ENCODE measurements at places on chromosomes 3 and 15.

DNA sequence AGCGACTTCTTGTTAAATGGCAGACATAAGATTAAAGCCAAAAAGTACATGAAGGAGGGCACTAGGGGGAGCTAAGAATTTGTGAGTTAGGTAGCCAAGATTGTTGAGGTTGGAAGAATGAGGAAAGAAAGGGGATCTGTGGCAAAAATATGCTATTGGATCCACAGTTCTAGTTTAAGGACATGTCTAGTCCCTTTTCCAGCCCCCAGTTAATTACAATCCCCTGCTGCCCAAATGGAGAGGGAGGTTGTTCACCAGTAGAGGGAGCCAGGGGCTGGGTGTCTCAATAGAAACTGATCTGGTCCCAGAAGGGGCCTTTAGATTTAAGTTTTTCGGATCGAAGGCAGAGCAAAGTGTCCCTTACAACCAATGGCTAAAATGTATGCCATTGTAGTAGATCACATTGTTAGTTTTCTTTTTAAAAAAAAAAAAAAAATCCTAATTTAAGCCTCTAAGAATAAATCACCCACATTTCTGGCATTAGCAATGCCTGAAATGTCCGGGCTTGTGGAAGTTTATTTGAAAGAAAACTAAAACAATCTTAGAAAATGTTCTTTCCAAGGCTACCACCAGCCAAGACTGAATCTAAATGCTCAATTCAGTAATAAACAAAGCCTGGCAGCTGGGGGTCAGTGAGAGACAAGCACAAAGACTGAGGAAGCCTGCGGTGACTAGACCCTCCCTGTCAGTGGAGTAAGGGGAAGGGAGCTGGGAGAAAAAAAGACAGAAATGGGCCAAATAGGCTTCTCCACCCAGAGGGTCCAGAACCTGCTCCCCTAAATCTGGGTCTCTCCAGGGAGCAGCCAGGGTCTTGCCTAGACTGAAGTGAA lies 7.1 kb downstream of the COL8A1 start:
- no peak for DNase-seq

GRCh38 chr3:190780524-190780923 lies 82.0 kb downstream of the GMNC start:
- no peak for DNase-seq

DNA sequence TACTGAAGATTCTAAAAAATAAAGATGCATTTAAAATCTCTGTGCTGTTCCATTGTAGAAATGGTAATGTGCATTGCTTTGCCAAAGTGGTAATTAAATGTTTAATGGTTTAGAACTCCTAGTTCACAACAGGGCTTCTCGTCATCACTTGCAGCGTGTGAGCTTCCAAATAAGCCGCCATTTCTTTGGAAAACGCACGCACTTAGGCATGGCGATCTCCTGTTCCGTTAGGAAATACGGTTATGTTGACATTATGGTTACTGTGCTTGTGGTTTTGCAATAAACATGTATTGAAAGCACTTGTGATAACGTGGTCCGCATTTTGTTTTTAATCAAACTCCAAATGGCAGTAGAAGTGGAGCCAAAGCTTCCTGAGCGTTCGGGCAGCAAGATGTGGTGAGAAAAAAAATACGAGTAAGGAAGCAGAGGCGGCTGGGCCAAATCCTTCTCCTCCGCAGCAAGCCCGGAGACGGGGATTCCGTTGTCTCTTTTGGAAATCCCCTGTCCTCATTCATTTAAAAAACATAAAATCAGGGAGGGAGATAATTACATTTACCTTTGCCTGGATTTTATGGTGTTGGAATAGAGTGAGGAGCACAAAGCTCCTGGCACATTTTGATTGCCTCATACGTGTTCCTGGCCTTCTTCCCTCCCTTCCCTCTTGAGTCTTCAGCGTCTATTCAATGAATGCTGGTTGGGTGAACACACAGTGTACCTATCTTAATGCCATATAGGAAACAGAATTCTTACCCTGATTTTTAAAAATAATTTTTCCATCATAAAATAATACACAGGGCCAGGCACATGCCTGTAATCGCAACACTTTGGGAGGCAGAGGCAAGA lies 97.5 kb downstream of the SLC49A4 start:
- no peak for DNase-seq

DNA sequence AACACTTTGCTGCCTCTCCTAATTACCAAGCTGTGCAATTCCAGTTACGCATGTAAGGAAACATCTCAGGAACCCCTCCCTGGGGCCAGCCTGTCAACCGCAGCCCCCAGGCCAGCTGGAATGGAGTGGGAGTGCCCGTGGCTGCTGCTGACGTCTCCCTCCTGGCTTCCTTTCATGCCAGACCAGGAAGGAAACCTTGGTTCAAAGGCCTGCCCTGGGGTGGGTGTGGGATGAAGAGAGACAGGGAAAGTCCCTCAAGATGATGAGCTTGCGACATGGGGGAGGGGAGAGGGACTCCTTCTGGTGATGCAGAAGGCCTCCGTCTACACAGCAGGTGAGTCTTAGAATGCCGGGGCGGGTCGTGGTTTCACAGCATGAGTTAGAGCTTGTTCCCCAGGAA lies 11.4 kb upstream of the CYP11A1 start:
- DNase-seq = no peak

- no peak for DNase-seq
These were observed 459.7 kb upstream of the EPHA6 start for GRCh38 chr3:96354742-96355141.

DNA sequence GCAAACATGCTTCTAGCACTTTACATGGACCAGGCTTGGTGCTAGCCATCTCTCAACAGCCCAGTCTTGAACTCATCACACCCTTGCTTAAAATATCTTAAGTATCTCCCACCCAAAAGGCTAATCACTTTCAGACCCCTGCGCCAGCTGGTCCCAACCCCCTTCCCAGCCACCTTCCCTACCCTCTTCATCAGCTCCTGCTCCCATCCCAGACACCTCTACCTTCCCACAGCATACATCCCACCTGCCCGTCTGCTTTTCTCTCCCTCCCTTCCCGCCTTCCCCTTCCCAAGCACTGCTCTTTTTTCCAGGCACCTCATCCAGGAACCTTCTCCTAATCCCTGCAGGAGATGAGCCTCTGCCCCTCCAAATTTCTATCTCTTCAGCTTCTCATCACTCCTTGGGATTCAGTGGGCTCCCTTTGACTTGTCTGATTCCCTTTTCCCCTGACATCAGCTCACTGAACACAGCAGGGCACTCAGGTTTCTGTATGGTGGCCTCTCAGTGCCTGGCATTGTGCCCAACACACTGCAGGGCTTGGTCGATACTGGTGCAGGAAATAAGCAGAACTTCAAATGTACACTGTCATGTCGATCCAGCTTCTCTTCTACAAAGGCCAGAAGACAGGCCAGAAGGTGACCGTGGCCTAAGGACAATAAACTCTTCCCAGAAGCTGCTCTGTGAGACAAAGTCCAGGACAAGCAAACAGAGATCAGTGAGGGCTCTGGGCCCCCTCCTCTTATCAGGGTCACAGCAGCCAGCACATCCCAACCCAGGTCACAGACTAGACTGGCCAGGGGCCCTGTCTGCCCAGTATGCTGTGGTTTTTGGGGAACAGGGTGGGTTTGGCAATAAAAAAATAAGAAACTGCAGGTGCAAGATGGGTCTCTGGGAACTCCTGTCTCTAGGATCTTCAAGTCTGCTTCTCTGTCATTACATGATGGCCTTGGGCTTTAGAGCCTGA lies 2.2 kb upstream of the ITIH1 start:
- DNase-seq = no peak

GRCh38 chr15:58590926-58591325 lies 158.6 kb downstream of the ADAM10 start:
- no peak for DNase-seq

GRCh38 chr15:39198044-39199000 lies 382.6 kb upstream of the THBS1 start:
- DNase-seq = no peak

DNA sequence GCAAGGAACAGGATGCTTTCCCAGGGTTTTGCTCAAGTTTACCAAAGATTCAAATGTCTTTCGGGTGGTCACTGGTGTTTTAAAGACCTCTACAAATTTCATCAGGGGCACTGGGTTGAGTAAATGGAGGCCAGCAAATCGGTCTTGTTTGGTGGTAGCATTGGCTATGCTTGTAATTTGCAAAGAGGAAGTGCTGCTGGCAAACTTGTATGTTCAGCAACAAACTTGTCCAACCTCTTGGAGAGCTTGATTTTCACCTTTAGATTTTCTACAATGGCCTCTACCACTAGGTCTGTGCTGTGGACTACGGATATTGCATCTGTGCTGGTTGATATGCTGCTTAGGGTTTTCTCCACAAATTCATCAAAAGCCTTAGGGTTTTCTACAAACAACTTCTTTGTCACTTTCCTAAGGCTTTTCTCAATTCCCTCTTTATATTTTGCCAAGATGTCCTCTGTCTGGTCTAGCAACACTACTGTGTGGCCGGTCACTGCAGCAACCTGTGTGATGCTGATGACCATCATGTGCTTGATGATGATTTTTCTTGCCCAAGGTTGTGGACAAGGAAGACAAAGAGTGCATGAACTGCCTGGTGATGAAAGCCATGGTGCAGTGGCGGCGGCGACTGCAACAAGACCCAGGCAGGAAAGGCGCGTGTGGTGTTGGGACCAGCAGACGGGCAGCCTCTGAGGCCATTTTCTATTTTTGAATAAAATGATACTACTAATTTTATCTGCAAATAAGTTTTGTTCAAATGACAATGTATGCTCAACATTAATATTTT lies 50.8 kb downstream of the RFX7 start:
- DNase-seq = no peak

DNA sequence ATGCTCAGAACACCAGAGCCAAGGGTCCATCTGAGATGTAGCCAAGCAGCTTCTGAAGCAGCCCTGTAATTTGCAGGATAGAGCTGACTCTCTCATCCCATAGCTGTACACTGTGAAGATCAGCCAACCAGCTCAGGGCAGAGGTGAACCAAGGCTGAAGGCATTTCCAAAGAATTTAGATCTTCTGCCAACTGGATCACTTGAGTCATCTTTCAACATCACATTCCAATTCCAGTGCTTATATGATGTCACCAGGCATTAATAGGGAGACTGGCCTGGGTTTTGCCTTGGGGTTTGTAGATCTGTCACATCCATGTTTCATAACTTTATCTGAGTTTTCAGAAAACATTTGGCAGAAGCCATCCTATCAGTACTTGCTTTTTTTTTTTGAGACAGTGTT lies 98.2 kb downstream of the NR2F2 start:
- DNase-seq = no peak

DNA sequence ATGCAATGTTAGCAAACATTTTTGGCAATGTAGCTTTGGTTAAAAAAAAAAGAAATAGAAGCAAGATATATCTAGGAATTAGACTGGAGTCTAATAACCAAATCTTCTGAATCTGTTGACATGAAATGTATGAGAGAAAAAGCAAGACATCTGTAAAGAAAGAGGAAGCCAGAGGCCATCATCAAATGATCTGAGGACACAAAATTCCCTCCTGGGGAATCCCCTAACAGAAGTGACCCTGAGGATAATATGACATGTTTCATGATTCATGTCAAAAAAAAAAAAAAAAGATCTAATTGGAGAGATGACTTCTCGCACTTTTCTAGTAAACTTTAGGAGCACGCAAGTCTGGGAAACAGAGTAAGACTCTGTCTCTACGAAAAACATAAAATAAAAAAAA lies 70.9 kb downstream of the IMPG2 start:
- DNase-seq = no peak

DNA sequence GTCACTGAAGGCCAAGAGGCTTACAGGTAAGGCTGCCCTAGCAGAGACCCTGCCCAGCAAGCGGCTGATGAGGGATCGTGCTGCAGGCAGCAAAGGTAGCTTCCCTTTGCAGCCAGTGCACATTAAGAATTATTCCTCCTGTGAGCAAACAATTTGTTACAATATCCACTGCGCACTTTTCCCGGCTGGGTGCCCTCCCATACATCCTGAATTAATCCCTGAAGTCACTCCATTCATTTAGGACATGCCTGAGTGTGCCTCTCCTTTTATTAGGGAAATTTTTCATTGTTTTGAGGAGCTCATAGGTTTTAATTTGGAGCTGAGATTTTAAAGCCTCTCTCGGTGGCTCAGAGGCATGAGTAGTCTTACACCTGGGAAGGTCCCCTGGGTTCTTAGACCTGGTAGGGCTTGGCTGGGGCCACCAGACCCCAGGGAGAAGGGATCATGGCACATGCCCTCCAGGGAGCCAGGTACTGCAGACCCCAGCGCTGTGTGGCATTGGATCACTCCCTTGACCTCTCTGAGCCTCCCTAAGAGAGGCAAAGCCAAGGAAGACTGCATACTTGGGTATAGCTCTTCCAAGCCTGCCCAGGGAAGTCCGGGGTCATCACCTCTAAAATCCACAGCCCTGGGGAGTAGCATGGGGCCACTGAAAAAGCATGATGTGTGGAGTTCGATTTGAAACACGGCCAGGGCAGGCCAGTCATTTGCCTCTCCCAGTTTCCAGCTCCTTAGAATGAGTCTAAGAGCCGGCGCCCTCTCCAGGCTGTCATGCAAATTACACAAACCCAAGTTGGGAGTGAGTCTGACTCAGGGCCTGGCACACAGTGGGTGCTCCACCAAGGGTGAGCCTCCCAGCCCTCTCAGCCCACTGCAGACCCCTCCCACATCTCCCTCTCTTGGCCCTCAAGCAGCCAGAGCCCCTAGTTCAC lies 151.9 kb upstream of the LINGO1 start:
- DNase-seq = no peak

GRCh38 chr3:34035775-34036174 lies 237.3 kb downstream of the PDCD6IP start:
- DNase-seq = no peak

GRCh38 chr15:35728219-35728940 lies 182.4 kb upstream of the DPH6 start:
- no peak for DNase-seq

GRCh38 chr3:120436523-120437050 lies 14.2 kb downstream of the FSTL1 start:
- no peak for DNase-seq

DNA sequence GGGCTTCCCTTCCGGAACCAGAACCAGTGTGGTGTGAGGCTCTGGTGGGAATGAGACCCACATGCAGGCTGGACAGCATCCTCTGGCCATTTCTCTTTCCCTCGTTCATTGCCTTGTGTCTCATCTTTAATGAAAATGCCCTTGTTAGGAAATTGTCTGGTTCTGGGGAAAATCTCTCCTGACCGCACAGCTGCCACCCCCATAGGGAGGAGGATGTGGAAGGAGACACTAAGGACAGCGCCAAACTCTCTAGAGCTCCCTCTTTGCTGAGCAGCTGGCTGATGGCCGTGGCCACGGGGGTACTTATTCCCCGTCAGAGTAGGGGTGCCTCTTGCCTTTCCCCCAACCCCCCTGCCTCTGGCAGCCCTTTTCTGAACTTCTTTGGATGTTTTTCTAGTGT lies 297.6 kb upstream of the C2CD4B start:
- no peak for DNase-seq

DNA sequence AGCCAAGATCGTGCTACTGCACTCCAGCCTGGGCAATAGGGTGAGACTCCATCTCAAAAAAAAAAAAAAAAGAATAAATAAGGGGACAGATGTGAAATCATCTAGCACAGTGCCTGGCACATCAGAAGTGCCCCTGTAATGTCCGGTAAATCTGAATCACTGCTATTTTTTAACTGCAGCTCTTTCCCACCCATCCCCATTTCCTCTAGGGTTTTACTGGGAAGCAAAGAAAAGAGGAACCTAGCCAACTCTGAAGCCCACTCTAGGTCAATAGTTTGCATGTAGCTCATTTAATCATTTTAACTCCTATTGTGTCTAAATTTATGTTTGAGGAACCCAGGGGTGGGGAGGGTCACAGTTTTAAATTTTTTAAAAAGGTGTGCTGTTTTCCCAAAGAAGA lies 26.0 kb downstream of the MAGI1 start:
- DNase-seq = no peak

- no peak for DNase-seq
These were observed 412.1 kb downstream of the TBL1XR1 start for GRCh38 chr3:176785171-176785570.

- DNase-seq = no peak
These were observed at the start of gene CSTA for GRCh38 chr3:122324871-122325323. CSTA (plus strand) TSS chr3:122325248; CDS start chr3:122325293, 45 bp downstream.

GRCh38 chr15:60822403-60822802 lies 343.5 kb upstream of the ICE2 start:
- no peak for DNase-seq
